ENCODE measurements at places on chromosomes 11 and 22.

- DNase-seq, result no peak
Observed at GRCh38 chr22:19810381-19811201, 44.1 kb downstream of the GNB1L start.

DNA sequence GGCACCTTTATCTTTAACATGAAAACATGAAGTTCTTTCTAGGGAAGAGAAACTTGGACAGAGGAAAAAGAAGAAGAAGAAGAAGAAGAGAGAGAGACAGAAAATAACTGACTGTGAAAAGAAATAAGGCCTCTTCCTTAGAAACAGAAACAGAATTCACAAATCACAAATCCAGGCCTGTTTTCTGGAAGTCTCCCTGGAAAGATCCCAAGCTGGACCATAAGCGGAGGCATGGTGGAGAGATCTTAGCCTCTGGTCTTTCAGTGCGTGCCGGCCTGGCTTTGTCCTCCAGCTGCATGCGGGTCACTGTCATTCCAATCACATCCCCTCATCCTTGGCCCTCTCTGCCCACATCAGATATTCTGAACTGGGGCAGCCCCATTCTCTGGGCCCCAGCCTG, 6.9 kb downstream of the FXYD6 start:
- DNase-seq, result no peak

- no peak for DNase-seq
Observed at GRCh38 chr11:58625826-58626460, 3.5 kb downstream of the CNTF start.

DNA sequence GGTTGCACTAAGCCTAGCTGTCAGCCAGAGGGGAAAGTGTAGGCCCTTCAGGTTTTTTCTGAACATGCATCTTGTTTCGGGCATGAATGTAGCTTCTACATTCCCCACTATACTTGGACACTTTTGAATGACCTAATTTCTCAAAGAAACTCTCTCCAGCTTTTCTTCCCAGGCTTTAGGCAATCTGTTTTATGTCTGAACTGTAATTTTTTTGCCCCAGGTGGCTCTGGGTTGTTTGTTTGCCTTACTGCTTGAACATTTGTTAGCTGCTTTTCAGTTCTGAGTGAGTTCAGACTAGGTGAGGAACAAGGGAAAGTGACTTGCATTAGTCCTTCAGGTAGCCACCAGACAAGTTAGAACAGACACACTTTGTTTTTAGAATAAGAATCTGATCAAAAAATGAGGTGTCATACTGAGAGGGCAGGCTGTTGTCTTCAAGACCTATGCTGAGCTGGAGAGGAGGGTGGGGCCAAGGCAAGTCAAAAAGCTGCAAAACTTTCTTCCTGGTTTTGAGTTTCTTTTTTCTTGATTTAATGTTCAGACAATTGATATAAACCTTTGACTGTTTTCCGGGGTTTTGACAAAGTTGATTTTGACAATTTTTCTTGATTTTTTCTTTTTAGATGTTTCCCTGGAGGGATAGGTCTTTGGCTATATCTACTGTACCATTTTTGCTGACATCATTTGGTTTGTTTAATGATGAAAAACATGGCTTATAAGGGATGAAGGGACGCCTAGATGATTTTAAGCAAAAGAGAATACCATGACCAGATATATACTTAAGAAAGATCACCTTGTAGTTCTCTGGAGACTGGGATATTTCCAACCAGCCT, 182.8 kb downstream of the WNT11 start:
- DNase-seq, result no peak

GRCh38 chr11:73381589-73381988, 5.4 kb downstream of the RELT start:
- DNase-seq, result no peak

DNA sequence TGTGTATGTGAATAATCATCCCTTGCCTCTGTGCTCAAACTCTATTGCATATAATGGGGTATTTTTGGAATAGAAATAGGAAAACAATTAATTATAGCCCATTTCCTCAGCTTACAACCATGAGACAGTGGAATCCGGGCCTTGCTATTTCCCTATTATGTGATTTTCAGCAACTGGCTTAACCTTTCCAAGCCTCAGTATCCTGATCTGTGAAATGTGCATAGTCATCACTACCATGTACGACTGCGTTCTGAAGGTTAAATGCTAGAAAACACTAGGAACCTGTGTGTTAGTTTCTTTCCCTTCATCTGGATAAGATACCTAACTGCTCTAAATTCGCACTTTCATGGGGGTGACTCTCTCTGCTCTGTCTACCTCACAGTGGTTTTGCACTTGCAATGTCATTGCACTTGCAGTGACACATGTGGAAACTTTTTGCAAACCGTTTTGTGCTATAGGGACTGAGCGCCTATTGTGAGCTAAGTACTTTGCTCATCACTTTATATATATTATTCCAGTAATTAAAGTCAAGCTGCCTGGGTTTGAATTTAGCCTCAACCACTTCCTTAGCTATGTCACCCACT, 48.3 kb downstream of the IRAG1 start:
- no peak for DNase-seq

- peak; percentile 28 for DNase-seq
Observed at GRCh38 chr11:45082744-45083543, 63.5 kb upstream of the PRDM11 start.

GRCh38 chr11:1630271-1630670, 696 bp downstream of the KRTAP5-5 start:
- no peak for DNase-seq

DNA sequence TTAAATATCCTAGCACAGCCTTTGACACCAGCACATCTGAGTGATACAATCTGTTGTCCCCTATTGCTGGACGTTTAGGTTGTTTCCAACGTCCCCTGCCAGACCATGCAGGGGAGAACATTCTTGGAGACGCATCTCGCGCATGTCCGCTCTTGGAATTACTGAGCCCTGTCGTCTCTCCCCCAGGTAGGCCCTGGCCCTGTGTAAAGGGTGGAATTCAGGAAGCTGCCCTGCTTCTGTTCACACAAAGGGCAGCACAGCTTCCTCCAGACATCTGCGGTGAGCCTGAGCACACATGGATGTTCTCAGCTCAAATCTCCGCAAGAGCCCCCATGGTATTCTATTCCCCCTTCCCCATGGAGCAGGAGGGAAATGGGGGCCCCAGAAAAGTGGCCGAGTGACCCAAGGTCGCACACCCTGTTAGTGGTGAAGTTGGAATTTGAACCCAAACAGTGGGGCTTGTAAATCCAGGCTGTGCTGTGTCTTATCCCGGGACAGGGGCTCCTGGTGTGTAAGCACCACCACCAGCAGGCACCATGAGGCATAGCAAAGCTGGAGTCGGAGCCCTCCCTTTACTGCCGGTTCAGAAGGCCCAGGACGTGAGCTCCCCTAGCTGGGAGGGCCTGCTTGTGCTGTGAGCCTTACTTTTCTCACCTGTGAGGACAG, 5.0 kb upstream of the FGF19 start:
- DNase-seq, result no peak

- DNase-seq, result no peak
Observed at GRCh38 chr11:108591893-108592292, 1.7 kb downstream of the EXPH5 start.

GRCh38 chr11:74684661-74685060, 46.6 kb downstream of the CHRDL2 start:
- no peak for DNase-seq

DNA sequence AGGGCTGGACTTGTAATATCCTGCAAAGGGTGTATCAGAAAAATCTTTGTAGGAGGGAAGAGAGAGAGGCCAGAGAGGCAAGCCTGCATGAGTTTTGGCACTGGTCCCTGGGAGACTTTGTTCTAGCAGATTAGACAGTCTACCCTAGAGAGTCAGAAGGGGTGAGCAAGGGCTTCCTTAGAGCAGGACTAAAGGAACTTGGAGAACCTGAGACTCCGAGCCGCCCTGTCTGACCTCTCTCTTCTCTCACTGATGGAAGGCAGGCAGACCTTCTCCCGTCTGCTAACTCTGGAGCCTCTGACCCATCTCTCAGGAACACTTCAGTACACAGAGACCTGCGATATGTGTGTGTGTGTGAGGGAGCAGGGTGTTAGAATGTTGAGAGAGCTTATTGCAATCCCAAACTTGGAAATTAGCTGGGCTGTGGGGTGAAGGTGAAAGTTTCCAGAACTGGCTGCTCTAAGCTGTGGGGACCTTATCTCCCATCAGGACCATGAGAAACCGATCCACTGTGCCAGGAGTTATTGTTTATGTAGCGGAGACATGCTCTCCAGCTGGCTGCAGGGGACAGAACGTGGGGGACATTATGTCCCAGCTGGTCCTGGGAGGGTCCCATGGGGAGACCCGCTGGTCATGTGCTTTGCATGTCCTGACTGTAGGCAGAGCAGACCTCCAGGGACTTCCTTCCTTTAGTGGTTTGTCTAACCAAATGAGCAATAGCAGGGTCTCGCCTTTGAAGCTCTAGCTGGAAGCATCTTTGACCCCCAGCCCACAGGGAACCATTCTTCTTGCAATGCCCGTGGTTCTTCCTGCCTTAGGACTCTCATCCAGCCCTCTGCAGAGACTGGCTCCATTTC, 51.1 kb downstream of the TIMP3 start:
- no peak for DNase-seq

GRCh38 chr11:46247659-46248058, 29.8 kb upstream of the CREB3L1 start:
- peak; percentile 42 for DNase-seq

GRCh38 chr11:6747097-6747668, 24.6 kb downstream of the OR2AG2 start:
- DNase-seq, result no peak

- DNase-seq, result peak; percentile 66
Observed at GRCh38 chr22:30267382-30268302, 991 bp upstream of the OSM start.

- no peak for DNase-seq
Observed at GRCh38 chr11:94141511-94142307, 13.1 kb downstream of the PANX1 start.

GRCh38 chr11:84866922-84867321, 760.2 kb downstream of the DLG2 start:
- DNase-seq, result no peak

DNA sequence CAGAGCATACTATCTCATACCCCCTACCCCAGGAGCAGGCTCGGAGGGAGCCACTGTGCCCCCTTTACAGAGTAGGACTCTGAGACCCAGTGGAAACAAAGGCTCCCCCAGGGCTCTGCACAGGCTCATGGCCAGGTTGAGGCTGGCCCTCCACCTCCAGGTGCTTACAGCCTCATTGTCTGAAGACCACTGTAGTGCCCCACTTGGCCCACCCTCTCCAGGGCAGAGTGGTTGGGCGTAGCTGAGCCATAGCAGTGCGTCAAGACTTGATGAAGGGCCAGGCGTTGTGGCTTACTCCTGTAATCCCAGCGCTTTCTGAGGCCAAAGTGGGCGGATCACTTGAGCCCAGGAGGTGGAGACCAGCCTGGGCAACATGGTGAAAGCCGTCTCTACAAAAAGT, 1.7 kb downstream of the ANKRD13D start:
- no peak for DNase-seq

- DNase-seq, result no peak
Observed at GRCh38 chr11:82763167-82763566, 29.5 kb upstream of the FAM181B start.
